ENCODE measurements at places on chromosomes 1 and 21. TPM values are rescaled to one million over a fixed set of nuclear protein-coding genes. Genes with fewer than 3 reads are reported as not detected.

The SIM2 gene
- 10.6 TPM for total RNA-seq

The PAQR6 gene
- total RNA-seq = 3.3 TPM

The SAMSN1 gene
- total RNA-seq = not detected

The WNT2B gene
- 0.24 TPM for total RNA-seq

The CDC42BPA gene
- total RNA-seq = 12.5 TPM

The MCOLN2 gene
- 2.7 TPM for total RNA-seq
